ENCODE measurements at places on chromosomes 3 and 15. TPM values are rescaled to one million over a fixed set of nuclear protein-coding genes. Genes with fewer than 3 reads are reported as not detected.

The ILDR1 gene
- total RNA-seq, result not detected

The CFAP100 gene
- total RNA-seq, result not detected

The TRIM42 gene
- total RNA-seq, result not detected

The CPEB1 gene
- total RNA-seq, result 2.9 TPM

The SERINC4 gene
- total RNA-seq, result not detected

The RBP2 gene
- not detected for total RNA-seq

The SH2D7 gene
- not detected for total RNA-seq

The SEC22C gene
- total RNA-seq, result 32.7 TPM

The CDHR4 gene
- 0.21 TPM for total RNA-seq

The GREM1 gene
- total RNA-seq, result 4.7 TPM

The IL17RE gene
- 1.1 TPM for total RNA-seq

The AHSG gene
- 0.16 TPM for total RNA-seq

The CISH gene
- 0.69 TPM for total RNA-seq

The MITF gene
- total RNA-seq, result 9.8 TPM

The IL5RA gene
- not detected for total RNA-seq

The SNX1 gene
- total RNA-seq, result 68.5 TPM

Measured in A549 treated with GW870086 at 1 μM for 4 hours (cell line).